Stimulated activated CD8-positive, alpha-beta memory T cell treated with anti-CD3 and anti-CD28 coated beads, Interleukin-2, amount 100 ng/mL, for 48 hours (primary cell): ENCODE measurements at places on chromosomes 1 and 21.

DNA sequence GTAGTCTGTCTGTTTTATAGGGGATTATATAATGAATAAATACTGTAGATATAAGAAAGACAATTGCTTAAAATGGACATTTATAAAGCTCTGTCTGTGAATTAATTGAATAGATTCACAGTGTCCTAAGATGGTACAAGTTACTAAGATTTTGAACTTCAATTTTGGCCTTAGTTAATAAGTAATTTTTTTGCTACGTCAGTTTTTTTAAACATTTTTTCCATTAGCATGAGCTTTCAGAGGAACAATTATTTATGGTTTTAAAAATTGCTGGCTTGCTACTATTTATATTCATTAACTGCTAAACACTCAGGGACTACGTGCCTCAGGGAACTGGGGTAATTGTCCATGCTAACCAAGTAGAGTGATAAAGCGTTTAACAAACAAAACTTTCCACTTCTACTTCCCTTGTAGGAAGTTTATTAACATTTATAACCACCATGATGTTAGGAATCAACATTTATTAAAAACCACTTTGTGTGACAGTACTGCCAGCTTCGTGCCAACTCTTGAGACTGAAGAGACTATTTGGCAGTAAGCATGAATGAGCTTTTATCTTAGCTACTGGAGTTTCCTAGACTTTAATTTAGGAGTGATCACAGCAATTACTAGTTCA, 65.4 kb upstream of the PTGS2 start:
- no peak for DNase-seq

DNA sequence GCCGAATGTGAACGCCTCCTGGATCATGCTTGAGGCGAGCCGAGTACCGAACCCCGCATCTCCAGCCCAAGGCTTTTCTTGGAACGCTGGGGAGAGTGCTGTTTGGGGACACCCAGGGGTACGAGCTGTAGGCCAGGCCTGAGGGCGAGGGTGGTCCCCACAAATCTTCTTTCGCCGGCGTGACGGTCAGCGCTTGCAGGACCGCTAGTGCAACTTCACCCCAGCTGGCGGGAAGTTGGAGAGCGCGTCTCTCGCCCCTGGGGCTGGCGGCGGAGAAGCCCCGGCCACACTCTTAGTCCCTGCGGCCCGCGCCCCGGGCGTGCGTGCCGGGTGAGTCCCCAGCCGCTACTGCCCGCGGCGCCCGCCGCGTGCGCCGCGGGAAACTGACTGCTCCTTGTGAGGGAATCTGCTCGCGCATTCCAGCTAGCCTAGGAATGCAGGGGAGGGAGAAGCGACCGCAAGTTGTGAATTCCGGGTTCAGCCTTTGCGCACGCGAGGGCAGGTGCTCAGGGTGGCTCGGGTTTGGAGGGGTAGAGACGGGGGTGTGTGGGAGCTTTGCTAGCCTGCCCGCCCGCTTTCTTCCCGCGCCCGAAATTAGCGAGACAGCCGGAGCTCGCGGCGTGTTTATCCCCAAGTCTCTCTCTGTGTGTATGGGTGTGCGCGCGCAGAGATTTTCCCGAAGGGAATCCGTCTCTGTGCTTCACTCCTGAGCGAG, 884 bp downstream of the LHX4 start:
- DNase-seq = no peak

DNA sequence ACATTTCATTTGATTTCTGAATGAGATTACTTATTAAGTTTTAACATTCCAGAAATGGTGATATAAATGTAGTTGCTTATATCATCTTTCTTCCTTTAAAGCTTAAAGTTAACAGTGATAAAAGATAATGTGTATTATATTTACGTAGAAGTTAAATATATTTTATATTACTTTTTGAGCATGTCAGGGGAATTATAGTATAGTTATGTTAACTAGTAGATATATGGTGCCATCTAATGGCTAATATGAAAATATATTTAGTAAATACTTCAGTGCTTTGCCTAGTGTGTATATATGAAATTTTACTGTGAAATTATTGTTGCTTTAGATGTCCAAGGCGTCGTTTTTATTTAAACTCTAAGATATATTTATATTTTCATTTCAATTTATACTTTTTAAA, 51.5 kb downstream of the SYT14 start:
- no peak for DNase-seq

DNA sequence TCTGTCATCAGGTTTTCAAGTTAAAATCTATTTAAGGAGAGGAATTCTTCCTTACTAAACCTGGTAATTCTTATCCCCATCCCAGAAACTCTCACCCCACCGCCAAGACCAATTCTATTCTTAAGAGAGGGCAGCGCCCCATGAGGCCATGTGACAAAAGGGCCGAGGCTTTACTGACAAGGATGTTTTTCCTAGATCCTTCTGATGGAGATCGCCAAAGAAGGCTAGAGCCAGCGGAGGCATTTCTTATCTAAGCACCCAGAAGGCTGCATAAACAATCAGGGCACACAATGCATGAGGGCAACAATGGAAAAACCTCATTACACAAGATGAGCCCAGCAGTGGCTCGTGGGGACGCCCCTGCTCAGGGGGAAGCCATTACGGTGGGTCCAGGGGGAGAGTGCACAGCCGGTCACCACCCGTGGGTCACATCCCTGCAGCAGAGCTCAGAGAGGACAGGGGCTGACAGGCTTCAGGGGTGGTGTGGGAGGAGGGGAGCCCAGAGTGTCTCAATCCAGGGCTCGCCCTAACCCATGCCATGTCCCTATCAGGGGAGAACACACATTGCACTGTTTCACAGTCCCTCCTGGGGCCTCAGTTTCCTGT, 88.7 kb downstream of the ITPKB start:
- DNase-seq = no peak

- DNase-seq = no peak
Observed at GRCh38 chr1:37922767-37923550, 23.9 kb downstream of the INPP5B start.

GRCh38 chr1:170538687-170539086, 6.7 kb downstream of the GORAB start:
- no peak for DNase-seq

DNA sequence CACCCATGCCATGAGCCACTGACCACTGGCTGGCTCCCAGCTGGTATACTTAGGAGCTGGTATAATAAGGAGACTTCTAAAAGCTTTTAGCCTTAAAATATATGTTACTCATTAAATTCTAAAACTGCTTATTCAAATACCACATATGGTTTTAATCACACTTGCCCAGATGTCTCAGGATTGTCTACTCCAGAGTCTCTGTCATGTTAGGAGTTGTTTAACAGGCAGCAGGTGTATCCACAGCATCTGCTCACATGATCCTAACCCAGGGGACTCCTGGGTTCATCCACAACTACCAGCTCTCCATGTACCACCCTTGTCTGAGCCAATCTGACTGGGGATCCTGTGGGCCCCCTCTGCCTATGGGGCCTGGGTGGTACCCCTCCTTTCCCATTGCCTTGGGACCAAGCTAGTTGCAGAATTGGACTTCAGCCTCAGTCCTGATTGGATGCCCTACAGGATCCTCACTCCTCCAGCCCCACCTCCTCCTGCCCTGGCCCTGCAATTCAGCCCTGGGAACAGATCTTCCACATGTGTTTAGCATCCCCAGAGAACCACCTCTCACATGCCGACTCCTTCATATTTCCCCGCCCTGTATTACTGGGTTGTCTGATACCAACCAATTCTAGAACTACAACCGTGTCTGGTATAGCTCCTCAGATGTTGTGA, 61.3 kb downstream of the BCAR3 start:
- DNase-seq = no peak

- DNase-seq = no peak
Observed at GRCh38 chr1:10980094-10980577, 32.3 kb upstream of the TARDBP start.

- DNase-seq = no peak
Observed at GRCh38 chr1:18256282-18257235, 149.0 kb downstream of the IGSF21 start.

DNA sequence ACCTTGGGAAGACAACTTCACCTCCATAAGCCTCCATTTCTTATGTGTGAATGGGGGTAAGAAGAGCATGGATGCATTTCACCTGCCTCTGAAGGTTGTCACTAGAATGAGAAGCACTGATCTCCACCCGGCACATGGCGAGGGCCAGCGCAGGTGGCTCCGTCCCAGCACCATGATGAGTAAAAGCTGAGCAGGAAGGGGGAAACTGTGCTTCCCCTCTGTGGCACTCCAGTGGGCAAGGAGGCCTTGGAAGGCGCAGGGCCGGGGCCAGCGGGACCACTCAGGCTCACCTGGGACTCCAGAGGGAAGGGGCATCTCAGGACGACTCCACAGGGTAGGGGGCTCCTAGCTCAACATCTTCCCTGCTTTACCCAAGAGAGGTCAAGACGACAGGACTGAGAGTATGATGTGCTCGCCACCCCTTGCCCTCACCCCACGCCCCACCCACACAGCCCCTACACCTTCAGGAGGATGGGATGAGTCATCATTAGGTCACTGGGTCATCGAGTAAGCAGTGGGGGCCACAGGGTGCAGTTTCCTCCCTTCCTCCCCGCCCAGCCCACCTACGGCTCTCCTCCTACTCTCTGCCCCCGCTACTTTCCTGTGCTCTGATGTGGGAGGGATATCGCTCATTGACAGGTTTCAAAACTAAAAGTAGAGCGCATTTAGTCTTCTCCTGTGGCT, 112.1 kb downstream of the HIVEP3 start:
- DNase-seq = peak; percentile 58

GRCh38 chr21:21236996-21237395, 238.8 kb downstream of the NCAM2 start:
- DNase-seq = no peak

DNA sequence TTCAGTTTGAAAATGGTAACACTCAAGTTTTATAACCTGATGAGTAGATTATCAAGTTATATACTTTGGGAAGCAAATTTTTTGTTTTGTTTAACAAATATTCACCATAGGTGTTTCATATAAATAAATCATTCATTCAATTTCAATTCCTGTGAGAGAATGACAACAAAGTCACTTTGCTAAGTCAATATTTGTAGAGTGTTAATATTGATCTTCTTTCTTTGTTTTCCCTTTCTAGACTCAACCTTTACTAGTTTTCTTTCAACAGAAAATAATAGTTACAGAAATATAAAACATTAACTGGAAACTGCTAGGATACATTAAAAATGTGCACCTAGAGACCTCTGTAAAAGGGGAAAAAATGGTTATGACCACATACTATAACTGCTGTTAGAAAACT, 11.1 kb downstream of the EFCAB7 start:
- no peak for DNase-seq

GRCh38 chr1:58824753-58825389, 41.0 kb upstream of the JUN start:
- no peak for DNase-seq

GRCh38 chr1:184473176-184473966, 86.5 kb downstream of the C1orf21 start:
- no peak for DNase-seq

DNA sequence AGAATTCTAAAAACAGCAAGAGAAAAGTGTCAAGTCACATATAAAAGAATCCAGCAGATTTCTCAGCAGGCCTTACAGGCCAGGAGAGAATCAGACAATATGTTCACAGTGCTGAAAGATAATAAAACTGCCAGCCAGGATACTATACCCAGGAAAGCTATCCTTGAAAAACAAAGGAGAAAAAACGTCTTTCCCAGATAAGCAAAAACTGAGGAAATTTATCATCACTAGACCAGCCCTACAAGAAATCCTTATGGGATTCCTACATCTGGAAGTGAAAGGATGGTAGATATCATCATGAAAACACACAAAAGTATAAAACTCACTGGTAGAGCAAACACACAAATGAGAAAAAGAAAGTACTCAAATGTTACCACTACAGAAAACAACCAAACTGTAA, 25.2 kb upstream of the UTS2 start:
- DNase-seq = no peak

- DNase-seq = no peak
Observed at GRCh38 chr21:28588997-28589396, 403.7 kb downstream of the LTN1 start.

DNA sequence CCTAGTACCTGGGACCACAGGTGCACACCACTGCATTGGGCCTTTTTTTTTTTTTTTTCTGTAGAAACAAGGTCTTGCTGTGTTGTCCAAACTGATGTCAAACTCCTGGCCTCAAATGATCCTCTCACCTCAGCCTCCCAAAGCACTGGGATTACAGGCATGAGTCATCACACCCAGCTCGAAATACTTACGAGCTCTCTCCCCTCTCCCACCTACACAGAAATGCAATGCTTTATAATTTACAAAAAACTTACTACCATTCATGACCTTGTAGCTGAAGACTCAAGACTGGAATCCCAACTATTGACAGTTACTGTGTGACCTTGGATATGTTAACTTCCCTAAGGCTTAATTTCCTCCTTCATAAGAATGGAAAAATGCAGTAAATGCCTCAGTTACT, 18.7 kb downstream of the FOXJ3 start:
- DNase-seq = no peak

DNA sequence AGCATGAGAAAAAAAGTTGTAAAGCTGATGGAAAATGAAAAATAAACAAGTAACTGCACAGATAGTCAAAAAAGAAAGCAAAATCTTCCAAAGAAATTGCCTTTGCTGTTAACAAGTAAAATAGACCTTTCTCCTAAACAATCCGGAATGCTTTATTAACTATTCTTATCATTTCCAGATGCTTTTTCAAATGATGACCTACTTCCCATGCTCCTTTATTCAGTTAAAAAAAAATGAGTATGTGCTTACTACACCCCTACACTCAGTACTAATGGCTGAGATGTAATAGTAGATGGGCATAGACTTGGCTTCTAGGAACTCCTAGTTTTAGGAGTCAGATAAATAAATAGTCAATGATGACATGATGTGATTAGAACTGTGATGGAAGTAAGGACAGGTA, 108.5 kb downstream of the NIBAN1 start:
- no peak for DNase-seq

DNA sequence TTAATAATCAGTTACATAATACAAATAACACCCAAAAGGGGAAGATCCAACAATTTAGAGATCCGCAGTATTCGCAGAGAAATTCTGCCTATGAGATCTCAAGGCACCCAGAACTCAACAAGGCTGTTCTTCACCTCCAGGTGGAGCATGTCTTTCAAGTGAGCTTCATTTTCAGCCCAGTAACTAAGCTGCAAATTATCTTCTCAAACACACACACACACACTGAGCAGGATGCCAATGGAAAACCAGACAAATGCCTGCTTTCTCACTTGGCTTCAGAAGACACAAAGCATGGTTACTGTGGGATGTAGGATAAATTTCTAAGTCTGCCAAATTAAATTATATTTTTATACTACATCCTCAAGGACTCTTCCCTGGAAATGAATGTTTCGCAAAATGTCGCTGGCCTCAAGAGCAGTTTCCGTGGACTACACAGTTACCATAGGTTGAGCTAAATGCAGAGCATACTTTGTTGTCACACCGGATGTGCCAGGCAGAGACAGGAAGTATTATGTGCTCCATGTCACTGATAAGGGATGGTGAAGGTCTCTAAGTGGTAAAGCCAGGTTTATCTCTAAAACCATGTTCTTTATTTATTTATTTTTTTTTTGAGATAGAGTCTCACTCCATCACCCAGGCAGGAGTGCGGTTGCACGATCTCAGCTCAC, 30.3 kb downstream of the UBR4 start:
- DNase-seq = no peak

GRCh38 chr1:48019714-48020315, 22.6 kb upstream of the TRABD2B start:
- DNase-seq = no peak
